CD8-positive, alpha-beta memory T cell (primary cell): ENCODE measurements at places on chromosomes 7 and 10.

- no peak for DNase-seq
These were observed 287.7 kb downstream of the IPMK start for GRCh38 chr10:57979956-57980355.

DNA sequence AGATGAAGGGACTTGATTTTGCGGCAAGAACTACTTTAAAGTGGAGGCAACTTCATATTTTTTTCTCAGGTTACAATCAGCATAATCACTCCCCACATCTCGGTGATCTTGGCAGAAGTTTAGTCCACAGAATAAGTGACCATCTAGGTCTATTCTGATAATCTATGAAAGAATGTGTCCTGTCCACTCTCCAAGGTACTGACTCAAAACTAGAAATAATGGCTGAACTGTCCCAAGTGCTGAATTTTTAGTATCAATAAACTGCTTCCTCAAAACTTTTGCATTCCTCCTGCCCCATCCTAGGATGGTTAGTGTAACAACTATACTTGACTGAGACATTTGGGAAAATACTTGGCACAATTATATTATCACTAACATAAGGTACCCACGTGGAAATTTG, 10.9 kb upstream of the CHRM2 start:
- DNase-seq = no peak

- DNase-seq = no peak
These were observed 60.3 kb upstream of the SLC39A12 start for GRCh38 chr10:17891435-17891834.

- peak; percentile 25 for DNase-seq
These were observed 20.1 kb downstream of the LDB3 start for GRCh38 chr10:86688398-86688921.

DNA sequence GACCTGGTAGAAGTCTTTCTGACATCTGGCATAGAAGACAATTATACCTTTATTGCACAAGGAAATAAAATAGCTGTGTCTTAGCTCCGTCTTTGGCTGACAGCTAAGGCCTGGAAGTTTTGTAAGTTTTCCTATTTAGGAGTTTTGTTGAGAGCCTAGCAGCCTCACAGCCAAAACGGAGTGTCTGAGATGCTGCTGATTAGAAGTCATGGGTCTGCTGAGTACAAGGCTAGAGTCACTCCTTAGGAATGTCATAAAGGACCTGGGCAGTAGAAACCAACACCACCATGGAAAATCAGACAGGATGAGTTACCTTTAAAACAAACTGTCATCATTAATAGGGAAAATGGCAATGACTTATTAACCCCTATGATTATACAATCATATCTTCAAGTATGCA, 442.5 kb downstream of the KCNMA1 start:
- no peak for DNase-seq

GRCh38 chr10:98517672-98518071, 70.9 kb upstream of the HPS1 start:
- no peak for DNase-seq

DNA sequence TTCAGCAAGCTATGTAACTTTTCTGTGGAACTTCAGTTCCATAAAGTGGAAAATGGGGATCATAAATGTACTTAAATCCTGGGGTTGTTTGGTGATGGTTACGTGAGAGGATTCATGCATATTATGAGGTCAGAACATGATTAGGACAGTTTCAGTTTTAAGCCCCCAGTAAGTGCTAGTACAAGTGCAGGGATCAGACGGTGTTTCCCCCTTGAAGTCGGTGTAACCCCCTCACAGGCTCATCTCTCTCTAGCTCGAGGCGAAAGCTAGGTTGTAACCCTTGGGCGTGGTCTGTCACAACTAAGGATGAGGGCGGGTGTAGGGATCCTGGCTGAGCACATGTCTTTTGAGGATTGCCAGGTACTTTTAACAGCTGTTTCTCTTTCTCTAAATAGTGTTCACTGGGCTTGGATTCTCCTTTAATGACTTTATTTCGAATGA, 84.7 kb downstream of the SPAG6 start:
- no peak for DNase-seq

GRCh38 chr7:74709880-74710671, 52.6 kb downstream of the GTF2I start:
- DNase-seq = no peak

GRCh38 chr10:49568235-49568634, 29.3 kb upstream of the ERCC6 start:
- DNase-seq = no peak

DNA sequence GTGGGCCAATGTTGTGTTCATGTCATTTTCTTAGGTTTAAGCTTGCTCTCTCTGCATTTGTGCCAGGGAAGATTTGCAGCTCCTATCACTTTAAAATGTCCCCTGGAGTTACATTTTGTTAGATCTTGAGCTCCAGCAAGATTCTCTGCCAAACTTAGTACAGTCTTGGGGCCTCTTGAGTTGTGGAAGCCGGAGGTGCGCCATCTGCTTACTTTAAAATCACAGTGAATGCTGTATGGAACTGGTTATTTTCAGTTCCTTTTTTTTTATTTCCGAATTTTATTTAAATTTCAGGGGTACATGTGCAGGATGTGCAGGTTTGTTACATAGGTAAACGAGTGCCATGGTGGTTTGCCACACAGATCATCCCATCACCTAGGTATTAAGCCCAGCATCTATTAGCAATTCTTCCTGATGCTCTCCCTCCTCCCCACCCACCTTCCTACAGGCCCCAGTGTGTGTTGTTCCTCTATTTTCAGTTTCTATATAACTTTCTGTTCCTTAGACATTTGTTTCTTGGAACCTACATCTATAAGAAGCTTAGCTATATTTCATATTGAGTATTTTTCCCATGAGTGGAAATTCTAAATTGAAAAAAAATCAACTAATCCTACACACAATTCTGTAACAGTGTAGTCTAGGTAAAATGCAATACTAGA, 114.4 kb upstream of the CREB5 start:
- no peak for DNase-seq

GRCh38 chr10:74223755-74224529, 72.9 kb downstream of the ADK start:
- DNase-seq = no peak

- no peak for DNase-seq
These were observed 213.9 kb downstream of the DYNC1I1 start for GRCh38 chr7:95986178-95986764.

GRCh38 chr7:17546189-17546588, 247.7 kb downstream of the AHR start:
- DNase-seq = no peak

GRCh38 chr10:103589074-103589630, 95.6 kb downstream of the NEURL1 start:
- DNase-seq = no peak

DNA sequence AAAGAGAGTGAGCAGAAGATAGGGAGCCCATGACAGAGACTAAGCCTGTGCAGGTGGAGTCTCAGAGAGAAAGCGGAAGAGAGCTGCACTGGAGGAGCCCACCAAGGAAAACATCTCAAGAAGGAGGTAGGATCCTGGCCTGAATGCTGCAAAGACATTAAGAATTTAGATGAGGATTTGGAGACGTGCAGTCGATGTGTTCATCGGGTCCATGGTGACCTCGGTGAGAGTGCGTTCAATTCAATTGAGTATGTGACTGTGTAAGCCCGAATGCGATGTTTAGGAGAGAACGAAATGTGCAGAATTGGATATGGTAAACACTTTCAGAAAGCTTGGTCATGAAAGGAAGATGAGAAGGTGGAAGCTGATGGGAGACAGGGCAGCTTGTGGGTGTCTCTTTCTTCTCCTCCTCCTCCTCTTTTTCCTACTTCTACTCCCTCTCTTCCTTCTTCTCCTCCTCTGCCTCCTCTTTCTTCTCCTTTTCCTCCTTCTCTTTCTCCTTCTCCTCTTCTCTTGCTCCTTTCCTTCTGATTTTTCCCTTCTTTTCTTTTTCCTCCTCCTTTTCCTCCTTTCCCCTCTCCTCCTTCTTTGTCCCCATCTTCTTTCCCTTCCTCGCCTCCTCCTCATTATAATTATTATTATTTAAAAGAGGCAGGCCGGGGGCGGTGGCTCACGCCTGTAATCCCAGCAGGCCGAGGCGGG, 276.0 kb downstream of the RPS24 start:
- DNase-seq = no peak

DNA sequence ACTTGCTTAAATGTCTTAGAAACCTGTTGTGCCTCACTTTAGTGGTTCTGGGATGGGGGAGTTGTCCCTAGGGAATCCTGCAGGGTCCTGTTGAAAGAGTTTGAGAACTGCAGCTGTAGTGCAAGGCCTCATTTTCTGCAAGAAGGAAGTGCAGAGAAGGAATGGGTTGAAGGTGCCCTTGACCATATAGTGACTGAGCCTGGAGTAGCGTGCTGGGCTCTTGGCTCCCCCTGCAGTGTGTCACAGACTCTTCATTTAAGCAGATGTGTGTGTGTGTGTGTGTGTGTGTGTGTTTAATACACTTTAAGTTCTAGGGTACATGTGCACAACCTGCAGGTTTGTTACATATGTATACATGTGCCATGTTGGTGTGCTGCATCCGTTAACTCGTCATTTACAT, 92.2 kb downstream of the GRK5 start:
- DNase-seq = no peak

DNA sequence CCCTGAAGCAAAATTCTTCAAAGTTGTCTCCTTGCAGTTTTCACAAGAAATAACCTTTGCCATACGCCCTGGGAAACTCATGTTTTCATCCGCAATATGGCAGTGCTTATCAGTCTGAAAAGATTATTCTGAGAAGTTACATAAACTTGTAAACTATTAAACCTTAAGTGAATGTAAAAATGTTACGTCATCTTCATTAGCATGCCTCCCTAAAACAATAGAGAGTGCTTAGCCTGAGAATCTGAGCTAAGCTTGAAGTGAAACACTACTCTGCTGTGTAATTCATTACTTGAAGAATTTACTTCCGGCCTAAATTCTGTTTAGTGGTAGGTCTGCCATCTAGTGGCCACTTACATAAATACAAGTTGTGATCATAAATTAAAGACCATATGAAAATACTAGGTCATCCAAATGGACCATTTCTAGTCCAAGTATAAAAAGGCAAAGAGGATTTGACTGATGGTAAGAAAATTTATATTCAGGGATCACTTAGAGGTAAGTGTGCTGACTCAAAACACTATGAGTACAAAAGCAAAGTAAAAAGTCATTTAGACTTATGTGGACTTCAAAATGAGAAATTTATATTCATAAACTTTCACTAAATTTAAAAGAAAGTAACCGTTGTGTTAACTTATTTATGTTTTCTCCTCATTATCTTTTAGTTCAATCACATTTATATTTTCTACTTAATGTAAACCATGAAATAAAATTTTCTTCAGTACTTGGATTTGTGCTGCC, 745.1 kb upstream of the LRRTM3 start:
- no peak for DNase-seq

DNA sequence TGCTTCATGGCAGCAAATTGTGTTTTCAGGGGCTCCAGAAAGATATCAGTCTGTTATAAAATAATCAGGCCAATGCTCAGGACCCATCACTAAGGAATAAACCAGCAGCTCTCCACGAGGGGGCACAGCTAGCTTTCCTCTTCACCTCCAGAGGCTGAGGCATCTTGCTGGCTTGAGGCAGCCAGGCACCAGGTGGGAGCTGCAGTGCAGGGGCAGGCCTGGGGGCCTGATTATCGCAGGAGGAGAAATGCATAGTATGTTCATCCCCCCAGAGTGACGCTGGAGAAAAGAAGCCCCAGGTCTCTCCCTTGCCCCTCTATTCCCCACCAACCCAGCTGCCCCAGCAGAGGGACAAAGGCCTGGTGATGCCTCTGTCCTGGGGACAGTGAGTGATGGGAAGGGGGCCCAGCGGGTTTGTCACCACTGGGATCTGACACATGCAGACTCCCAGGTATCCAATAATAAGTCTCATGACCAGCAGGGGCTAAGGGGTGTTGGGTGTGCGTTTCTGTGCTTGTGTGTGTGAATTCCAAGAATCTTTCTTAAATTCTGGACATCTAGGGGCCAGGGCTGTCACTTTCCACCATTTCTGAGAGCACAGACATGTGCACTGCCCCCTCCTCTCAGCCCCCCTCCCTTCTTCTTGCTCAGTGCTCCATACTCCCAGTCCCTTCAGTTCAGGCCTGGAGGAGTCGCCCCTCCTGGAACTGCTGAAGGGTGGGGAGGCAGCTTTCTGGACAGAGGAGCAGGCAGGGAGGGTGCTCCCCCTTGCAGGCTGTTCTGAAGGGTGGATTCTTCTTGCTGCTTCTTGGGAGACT, 128.1 kb upstream of the FAM20C start:
- DNase-seq = no peak

DNA sequence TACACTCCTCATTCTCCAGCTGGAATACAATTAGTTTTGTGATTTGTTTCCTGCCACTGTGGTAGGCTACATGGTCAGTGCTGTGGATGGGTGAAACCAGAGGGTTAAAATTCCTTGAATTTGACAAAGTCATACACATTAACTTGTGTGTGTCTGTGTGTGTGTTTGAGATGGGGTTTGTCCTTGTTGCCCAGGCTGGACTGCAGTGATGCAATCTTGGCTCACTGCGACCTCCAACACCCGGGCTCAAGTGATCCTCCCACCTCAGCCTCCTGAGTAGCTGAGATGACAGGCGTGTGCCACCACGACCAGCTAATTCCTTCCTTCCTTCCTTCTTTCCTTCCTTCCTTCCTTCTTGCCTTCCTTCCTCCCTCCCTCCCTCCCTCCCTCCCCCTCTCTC, 24.8 kb upstream of the GIMAP8 start:
- DNase-seq = no peak

GRCh38 chr7:98256431-98256830, 4.4 kb upstream of the TECPR1 start:
- no peak for DNase-seq

DNA sequence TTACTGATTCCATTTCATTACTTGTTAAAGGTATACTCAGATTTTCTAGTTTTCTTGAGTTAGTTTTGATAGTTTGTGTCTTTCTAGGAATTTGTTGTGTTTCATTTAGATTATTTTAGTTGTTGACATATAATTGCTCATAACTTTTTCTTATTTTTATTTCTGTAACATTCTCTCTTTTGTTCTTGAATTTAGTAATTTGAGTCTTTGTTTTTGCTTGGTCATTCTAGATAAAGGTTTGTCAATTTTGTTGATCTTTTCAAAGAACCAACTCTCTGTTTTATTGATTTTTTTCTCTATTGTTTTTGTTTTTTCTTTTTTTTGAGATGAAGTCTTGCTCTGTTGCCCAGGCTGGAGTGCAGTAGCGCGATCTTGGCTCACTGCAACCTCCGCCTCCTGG, 7.2 kb downstream of the EXOC6 start:
- no peak for DNase-seq
